ENCODE measurements at places on chromosomes 4 and X.

- no peak for DNase-seq
These were observed 199.5 kb downstream of the MID1IP1 start for GRCh38 chrX:39000802-39001201.

DNA sequence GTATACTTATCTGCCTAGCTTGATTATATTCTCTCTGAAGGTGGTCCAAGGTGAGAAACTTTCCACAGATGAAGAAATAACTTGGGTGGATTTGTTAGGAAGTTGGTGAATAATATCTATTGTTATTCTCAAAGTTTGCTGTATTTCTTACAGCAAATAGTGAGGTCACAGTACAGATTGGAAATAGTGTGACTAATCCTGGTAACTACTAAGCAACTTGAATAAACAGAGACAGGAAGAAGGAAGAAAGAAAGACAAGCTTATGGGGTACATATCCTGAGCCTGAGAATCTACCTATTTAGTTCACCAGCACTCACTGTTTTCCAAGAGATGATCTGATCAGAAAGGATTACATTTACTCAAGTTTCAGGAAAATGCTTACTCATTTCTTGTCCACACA, 1416.1 kb downstream of the RPA4 start:
- DNase-seq, result no peak

DNA sequence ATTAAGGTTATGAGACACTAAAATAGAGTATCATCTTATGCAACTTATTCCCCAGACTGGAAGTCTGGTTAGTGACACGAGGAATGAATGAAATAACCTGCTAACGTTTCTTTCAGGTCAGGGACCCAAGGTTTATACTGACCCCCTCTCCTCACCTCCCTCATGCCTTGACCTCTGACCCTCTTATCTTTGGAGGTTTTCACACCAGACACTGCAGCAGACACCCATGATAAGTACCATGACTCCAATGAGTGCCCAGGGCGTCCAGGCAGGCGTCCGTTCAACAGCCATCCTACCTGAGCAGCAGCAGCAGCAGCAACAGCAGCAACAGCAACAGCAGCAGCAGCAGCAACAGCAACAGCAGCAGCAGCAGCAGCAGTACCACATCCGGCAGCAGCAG, 4.2 kb upstream of the NLGN3 start:
- DNase-seq, result no peak

GRCh38 chrX:150184491-150184890, 178.6 kb upstream of the MAMLD1 start:
- no peak for DNase-seq

DNA sequence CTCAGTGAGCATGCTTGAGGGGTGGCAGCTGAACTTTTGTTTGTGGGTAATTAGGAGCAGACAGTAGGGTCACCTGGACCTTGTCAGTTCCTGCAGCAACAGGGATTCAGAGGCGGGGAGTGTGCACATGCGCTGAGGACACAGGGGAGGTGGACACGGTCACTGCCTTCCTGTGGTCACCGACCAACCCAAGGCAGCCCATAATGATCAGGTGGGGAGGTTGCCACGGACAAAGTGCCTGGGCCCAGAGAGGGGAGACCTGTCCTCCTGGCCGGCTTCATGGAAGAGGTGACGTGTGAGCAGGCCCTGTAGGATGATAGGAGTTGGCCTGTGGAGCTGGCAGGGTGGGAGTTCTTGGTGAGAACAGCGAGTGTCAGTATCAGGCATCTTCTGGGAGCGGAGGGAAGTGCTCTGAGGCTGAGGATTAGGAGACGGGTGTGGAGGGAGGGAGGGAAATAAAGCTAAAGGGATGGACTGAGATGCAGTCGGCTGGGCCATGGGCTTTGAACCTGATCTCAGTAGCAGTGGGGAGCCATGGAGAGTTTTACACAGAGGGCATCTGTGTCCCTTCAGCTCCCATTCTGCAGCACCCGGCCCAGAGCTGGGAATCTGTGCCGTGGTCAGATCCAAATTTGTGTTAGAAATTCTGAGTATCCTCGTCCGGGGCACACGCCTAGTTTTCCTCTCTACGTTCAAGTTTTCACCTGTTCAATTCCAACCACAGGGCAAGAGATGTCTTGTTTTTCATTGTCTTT, 100.0 kb downstream of the PSAPL1 start:
- DNase-seq, result no peak

GRCh38 chr4:168509786-168510185, 12.9 kb downstream of the PALLD start:
- DNase-seq, result no peak

GRCh38 chr4:2322841-2323240, 60.9 kb upstream of the MXD4 start:
- no peak for DNase-seq
